ENCODE measurements at places on chromosomes 12 and 14.

DNA sequence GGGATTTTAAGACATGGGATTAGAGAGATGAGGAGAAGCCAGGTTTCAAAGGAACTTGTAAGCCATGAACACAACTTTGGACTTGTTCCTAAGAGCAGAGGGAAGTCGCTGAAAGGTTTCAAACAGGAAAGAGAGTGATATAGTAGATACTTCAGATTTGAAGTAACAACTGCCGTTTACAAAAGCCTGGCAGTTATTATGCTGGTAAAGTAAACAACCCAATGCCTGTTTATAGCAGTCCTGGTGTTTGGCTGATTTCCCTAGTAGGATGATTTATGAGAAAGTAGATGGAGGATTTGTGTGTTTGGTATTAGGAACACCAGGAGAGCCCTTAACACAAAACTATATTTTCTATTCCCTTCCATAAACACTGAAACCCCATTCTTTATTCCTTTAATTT, 285.7 kb downstream of the RMST start:
- no peak for DNase-seq

GRCh38 chr14:38185671-38186070, 22.0 kb upstream of the SSTR1 start:
- DNase-seq = no peak

DNA sequence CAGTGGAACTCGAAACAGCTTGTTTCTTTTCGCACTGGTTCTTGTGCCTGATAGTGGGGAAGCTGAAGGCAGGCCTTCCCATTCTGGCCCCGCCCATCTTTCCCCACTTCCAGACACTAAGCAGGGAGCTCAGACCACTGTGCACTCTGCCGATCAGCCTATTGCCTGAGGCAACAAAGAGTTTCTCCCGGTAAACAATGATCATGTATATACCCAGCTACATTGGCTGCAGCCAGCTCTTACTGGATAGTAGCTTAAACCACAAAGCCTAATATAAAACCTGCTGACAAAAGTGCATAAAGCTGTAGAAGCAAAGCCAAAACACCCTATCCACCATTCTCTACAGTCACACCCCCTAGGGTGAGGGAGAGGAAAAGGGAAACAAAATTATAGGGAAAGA, 24.7 kb upstream of the GLIPR1 start:
- no peak for DNase-seq

DNA sequence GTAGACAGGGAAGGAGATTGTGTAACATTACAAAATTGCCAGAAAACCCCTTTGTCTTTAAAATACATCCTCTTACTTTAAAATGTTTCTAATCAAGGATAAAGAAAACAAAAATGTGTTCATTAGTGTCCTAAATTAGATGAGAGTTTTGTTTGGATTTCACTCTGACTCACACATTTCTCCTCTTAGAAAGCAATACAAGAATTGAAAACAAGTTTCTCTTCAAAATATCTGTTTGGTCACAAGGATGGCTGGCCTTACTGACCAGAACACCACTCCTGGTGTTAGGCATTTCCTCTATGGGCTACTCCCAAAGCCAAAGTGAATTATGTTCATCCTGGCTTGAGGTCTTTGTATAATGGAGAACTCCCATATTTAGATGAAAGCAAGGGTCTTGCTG, 6.4 kb downstream of the GUCY2C start:
- DNase-seq = no peak

- no peak for DNase-seq
Measured at GRCh38 chr12:75981247-75982168, 50.1 kb downstream of the PHLDA1 start.

DNA sequence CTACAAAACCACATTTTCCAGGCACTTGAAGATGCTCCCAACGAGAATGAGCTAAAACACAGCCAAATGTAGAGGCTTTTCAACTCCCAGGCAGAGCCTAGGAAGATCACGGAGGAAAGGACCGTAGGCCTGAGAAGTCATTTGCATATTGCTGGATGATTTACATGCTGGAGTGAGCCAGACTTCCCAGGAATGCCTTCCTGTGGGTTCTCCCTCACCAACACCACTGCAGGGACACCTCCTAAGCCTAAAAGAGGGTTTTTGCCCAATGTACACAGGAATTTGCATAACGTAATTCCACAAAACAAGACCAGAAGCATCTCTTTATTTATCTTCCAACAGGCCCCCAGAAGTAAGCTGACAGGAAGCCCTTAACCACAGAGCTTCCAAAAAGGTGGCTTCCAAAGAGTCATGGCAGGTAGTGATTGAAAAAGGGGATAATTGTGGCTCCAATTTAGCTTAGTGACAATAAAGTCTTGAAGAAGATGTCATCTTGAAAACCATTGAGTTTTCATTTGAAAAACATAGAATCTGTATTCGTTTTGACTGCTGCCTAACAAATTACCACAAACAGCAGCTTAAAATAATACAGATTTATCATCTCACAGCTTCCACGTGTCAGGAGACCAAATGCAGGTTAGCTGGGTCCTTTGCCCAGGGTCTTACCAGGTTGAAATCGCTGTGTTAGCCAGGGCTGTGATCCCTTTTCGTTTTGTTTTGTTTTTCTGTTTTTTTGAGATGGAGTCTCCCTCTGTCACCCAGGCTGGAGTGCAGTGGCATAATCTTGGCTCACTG, 116.2 kb downstream of the EGLN3 start:
- no peak for DNase-seq

DNA sequence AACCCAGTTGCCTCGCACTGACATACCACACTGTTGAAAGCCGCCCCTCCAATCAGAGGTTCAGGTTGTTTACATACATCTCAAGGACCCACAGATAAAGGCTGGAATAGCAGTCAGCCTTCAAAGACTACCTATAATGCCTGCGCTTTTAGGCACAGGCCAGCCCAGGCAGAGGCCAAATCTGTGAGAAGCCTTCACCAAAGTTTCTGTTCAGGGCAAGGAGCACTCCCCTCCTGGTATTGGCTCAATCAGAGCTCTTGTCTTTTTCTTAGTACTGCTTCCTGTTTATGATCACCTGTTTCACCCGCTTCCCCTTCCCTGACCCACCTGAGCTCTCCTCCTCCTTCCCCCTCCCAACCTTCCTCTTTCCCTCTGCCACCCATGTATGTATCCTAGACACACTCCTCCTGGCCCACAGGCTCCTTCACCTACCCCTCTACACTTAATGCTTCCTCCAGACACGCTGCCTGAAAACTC, 34.8 kb downstream of the DUSP16 start:
- DNase-seq = no peak

GRCh38 chr14:91302391-91302790, 57.9 kb upstream of the GPR68 start:
- no peak for DNase-seq

Data from glutamatergic neuron (in vitro differentiated cells).